ENCODE measurements at places on chromosomes 6 and 20. TPM values are rescaled to one million over a fixed set of nuclear protein-coding genes. Genes with fewer than 3 reads are reported as not detected.

Gene HCK
- total RNA-seq: 0.13 TPM

Gene CAP2
- total RNA-seq: 2.1 TPM

Gene SLC17A4
- total RNA-seq: not detected

- peak; percentile 60 for DNase-seq
Measured at GRCh38 chr20:62887152-62887859, 25.7 kb upstream of the TCFL5 start.

- peak; percentile 35 for DNase-seq
Measured at GRCh38 chr6:5099537-5099936, 14.4 kb downstream of the PPP1R3G start.

DNA sequence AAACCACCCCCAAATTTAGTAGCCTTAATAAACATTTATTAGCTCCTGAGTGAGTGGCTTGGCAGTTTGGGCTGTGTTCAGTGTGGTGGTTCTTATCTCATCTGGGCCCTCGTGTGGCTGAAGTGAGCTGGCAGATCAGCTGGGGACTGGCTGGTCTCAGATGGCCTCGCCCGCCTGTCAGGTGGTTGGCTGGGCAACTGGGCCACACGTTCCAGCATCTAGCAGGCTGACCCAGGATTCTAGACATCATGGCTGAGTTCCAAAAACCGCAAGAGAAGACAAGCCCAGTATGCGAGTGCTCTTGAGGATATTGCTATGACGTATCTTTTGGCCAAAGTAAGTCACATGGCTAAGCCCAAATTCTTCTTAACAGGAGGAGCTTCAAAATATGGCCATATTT, 28.9 kb downstream of the EIF2S2 start:
- DNase-seq: peak; percentile 92

- no peak for DNase-seq
Measured at GRCh38 chr20:24615353-24615752, 145.9 kb downstream of the SYNDIG1 start.

DNA sequence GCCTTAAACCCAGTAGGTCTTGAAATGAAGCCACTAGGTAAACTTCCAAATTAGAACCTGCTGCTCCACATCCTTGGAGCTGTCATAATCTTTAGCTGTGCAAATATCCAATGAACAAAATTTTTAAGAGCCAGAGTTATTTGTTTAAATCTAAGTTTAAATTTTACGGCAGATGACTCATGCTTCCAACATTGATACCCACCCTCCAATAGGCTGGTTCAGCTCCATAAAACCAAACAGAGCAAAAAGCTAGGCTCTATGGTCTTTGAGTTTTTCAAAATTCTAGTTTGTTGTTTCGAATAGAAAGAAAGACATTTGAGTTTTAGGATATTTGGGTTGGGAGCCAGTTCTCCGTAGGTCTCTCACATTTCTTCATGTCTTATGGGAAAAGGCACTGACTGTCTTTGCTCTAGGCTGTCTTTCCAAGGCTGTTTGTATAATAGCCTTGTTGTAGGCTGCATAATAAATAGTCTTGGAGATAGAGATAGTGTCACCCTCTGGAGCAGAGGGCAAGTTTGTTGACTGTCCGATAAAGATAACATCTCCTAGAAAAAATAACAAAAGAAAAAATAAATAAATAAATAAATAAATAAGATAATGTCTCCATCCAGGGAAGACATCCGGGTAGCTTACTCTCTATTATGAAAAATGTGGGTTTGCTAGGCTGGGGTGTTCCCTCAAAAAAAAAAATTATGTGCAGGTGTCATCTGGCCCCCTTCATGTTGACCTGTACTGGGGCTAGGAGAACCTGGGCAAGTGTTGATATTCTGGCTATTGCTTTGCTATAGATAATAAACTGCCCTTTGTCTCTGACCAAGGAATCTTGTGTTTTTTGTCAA, 36.5 kb downstream of the SLC2A12 start:
- no peak for DNase-seq

GRCh38 chr6:1870932-1871331, 261.2 kb downstream of the FOXC1 start:
- DNase-seq: no peak

DNA sequence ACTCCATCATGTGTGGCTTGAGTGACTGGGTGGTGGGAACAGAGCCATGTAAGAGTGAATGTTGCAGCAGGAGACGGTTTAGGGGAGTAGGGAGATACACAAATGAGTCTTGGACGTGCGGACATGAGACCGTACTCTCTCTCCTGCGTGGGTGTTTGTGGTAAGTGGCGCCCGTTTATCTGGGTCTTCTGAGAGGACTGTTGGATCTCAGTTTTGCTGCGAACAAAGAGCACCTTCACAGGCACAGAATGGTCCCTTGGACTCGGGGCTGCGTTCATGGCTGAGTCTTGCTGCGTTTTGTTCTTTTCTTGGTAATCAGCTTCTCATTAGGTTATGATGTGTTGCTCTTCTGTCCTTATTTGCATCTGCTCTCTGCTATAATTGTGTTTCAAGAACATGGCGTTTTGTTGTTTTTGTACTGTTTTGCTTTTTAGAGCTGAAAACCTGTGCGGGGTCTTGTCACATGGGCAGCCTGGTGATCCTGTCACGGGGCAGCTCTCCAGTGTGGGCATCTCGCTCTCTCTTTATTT, 28.5 kb downstream of the STK35 start:
- no peak for DNase-seq

GRCh38 chr6:137044366-137045221, at the start of gene IL20RA:
TSS of gene IL20RA (minus strand) at chr6:137044965. CDS start at chr6:137044728, 237 bp downstream.
- peak; percentile 12 for DNase-seq

DNA sequence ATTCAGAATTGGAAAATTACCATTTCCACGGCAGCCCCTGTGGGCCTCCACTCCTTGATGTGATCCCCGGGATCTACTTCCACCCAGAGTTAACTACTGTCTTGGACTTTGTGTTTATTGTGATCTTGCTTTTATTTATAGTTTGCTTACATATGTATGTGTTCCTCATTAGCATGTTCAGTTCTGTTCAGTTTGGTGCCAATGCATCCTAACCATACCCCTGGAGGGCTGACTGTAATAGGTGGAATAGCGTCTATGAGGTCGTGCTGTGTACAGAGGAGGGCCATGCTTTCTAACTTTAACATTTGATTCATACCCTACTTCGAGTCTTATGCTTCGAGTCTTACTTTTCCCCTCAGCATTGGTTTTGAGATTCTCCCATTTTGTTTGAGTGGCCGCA, 104.3 kb upstream of the SLC24A3 start:
- DNase-seq: no peak

GRCh38 chr20:5776077-5776476, 25.9 kb downstream of the SHLD1 start:
- no peak for DNase-seq

All from bronchial epithelial cell (primary cell).